ENCODE measurements at places on chromosomes 3 and 15.
A peak's percentile ranks its signal among the peaks of the same experiment; 100 is the strongest.

DNA sequence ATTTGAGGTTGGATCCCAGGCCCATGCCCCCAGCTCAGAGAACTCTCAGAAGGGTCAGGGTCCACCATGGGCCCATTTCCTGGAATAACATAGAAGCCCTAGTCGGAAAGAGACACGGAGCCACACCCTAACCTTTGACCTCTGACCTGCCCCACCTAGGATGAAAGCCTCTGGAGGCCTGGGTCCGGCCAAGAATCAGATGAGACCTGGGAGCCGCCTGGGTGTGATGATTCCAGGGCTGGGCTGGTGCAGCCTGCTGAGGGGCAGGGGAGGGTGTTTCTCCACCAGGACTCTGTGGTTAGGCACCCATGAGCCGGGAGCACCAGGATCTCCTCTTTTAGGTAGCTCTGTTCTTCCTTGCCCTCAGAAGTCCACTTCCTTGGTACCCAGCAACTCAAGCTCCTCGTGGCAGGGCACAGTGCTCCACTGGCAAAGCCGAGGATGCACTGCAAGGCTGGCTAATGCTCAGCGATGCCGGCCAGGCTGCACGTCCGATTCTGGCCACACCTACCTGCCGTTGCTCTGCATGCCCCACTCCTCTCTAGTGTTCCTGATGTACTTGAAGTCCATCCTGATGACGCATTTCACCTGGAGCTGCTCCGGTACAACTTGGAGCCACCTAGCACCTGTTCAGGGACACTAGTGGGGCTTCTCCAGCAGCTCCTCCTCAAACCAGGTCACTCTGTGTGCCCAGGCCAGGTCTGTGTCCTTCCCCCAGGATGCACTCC, 57.4 kb downstream of the ZNF445 start:
- DNase-seq = no peak

DNA sequence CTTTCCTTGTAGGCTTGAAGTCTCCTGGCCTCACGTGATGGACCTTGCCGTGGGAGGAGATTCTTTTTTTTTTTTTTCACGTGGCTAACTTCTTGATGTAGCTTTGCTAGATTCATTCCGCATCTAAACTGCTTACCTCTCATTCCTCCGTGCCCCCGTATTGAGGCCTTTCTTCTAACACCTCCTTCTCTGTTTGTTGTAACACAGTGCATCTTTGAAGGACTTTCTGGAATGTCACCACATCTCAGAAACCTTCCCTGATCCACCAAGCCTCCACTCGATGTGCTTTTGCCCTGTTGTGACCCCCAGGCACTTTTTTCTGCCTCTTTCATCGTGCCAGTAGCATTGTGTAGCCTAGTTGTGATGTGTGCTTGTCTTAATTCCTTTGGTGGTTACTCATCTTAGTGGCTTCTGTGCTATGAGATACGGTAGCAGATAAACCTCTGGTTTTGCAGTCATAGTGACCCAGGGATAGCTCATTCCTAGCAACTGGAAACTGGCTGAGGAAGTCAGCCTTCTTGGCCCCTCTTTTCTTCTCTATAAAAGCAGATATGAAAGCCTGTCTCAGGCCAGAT, 1.6 kb upstream of the BNC1 start:
- DNase-seq = peak; percentile 78

GRCh38 chr15:60486742-60487141, 7.8 kb upstream of the ICE2 start:
- DNase-seq = no peak

GRCh38 chr3:157861076-157861765, 245.0 kb downstream of the SHOX2 start:
- no peak for DNase-seq

DNA sequence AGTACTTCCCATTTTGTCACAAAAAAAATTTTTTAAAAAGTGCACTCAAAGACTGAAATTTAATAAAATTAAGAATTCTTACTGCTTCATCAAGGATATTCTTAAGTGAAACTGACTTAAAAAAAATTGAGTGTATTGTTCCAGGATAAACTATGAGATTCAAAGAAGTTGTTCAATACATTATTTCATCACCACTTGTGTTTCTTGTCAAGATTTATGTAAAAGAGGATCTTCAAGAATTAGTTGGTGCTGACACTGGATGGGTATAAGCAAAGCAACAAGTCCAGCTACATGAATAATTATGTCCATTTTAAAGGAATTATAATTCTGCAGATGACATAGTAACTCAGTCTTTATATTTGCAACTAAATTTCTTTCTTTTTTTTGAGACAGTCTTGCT, 4.3 kb upstream of the AP4E1 start:
- DNase-seq = no peak

- DNase-seq = no peak
Observed at GRCh38 chr3:71831599-71831998, 46.7 kb upstream of the PROK2 start.

- peak; percentile 22 for DNase-seq
Observed at GRCh38 chr3:147655236-147655635, 246.1 kb downstream of the ZIC1 start.

- peak; percentile 67 for DNase-seq
Observed at GRCh38 chr3:46500656-46501635, 3.2 kb downstream of the RTP3 start.

GRCh38 chr3:10848261-10848660, 32.2 kb downstream of the SLC6A11 start:
- DNase-seq = no peak

DNA sequence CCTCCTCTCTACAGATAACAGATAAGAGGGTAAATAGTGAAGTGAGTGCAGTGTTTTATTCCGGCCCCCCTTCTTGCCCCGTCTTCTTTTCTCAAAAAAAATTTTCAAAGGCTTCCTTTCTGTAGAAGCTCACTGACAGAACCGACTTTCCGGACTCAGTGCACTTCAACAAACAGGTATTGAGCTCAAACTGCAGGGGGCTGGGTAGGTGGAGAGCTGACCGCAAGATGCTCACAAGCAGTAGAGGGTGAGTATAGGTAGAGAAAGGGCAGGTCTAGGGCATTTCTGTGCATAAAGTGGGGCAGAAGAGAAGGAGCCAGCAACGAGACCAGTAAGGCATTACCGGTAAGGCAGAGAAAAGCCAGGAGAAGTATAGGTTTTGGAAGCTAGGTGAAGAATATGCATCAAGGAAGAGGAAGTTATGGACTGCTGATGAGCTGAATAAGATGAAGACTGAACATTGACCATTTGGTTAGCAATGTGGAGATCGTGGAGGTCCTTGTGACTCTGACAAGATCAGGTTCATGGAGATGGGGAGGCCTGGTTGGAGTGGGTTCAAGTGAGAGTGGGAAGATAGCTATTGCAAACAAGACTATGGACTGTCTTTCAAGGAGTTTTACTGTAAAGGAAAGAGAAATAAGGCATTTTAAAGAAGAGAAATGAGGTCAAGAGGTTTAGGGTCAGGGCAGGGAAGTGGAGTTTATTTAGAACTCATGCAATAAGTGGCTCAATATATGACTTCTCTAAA, 97.4 kb downstream of the ST6GAL1 start:
- no peak for DNase-seq

- peak; percentile 100 for DNase-seq
Observed at GRCh38 chr15:36428102-36428845, 151.2 kb upstream of the CDIN1 start.

DNA sequence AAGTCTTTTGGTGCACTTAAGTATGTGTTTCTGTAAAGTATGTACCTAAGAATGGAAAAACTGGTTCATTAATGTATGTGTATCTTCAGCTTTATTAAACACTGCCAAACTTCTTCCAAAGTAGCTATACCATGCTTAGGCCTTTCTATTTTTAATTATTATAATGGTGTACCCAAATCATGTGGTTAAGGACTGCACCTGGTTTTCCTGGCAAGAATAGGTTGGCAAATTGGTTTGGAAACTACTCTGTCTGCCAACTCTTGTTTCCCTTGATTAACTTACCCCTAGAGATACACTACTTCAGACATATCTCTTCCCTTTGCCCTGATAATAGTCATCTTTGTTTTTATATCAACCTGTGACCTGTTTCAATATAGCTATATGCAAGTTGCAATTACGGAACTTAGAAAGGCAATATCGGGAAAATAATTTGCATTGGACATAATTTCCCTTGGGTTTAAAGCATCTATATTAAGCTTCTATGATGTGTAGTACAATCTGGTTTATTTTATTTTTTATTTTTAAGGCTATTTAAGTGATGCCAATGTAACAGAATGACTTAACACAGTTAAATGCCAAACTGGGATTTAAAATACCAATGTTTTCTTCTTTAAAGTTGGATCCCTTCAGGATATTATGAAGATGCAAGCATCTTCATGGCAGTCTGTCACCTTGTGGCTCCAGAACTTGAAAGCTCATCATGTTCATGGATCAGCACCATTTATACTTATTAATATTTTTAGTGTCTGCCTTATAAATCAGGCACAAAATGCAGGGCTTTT, 40.6 kb upstream of the TMEM108 start:
- no peak for DNase-seq

GRCh38 chr3:188635258-188636042, 481.5 kb downstream of the LPP start:
- no peak for DNase-seq

DNA sequence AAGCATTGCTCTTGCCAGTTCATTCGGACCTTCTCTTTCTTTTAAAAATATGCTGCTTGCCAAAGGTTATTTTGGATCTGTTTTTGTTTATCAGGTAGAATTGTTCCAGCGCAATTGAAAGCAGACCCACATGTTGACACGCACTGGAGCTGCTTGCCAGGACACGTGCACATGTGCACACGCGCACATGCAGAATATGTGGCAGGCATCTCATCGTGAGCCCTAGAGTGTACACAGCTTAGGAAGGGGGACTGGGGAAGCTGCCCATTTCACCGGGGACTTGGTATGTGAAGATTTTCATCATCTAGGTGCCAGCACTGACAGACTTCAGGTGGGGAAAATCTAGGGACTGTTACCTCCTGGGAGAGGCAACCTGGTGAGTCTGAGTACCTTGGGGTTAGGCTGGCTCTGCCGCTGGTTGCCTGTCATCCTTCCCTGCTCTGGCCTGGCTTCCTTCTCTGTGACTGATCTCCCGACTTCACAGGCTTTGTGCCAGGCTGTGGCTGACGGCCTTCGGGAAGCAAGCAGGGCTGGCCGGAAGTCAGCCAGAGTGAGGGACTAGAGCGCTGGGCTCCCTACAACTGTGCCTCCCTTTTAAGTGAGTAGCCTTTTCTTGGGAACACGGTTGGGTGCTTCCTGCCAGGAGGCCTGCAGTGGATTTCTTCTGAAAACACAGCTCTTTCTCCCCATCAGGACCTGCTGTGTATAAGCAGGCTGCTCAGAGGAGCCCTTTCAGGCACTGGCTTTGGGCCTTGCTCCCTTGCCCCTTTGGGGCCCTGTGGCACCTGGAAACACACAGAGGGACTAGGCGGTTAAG, 129.3 kb downstream of the EEFSEC start:
- no peak for DNase-seq

DNA sequence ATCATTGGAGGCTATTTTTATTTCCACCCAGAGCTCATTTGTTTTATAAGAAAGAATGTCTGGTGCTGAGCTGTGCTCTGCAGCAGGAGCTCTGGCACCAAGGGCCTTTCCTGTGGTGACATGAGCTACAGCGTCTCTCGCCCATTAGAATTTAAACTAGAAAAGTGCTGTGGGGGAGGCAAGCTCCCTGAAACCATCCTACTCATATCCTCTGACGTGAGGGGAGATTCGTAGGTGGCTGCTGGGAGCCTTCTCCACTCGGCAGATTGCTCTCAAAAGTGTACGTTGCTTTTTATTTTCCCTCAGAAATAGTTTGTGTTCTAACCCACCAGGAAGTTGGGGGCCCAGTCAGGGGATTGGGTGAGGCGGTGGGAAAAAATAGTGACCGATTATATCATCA, 76.3 kb upstream of the ARHGEF3 start:
- no peak for DNase-seq

DNA sequence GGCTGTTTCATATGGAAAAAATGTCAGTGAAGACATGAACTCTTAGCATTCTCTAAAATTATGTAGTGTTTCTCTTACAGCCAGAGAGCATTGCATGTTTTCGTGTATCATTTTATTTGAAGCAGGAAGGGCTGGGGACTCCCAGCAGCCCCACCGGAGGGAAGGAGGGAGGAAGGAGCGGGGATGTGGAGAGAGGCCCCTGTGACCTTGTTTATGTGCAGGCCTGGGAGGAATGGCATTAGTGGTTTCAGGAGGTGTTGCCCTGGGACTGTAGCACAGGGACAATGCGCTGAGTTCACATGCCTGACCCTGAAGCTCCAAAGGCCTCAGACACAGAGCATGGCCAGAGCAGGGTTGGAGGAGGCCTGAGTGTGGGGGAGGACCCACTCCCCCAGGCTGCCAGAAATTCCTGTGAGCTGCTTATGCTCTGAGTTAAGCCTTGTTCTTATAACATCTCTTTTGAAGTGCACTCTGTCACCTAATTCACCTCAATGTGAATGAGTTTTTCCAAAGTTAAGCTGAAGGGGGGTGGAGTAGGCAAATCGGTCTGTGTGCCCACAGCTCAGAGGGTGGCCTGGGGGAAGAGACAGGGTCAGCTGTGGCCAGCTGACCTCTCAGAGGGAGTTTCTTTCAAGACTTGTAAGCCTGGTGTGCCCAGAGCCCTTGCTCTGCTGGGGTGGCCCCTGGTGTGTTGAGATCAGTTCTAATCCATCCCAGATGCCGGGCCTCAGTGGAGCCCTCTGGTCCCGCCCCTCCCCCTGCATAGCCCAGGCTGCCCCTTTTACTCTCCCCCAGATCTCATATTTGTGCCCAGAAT, 3.9 kb upstream of the RNU6-1 start:
- no peak for DNase-seq

DNA sequence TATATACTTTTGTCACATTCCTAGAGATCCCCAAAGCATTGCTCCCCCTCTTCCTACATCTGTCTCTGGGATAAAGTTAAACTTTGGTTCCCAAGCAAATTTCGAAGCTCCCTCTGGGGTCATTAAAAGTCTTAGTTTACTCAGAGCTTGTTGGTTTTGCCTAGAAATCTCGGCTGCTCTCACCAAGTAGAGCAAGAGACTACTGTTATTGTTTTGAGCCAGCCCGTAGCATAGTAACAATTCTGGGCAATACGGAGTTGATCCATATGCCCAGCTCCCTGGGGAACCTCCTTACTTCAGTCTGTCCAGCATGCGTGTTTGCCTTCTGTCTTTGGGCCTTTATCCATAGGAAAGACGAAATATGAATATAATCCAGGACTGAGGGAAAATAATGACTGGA, 10.0 kb upstream of the P3H2 start:
- no peak for DNase-seq

DNA sequence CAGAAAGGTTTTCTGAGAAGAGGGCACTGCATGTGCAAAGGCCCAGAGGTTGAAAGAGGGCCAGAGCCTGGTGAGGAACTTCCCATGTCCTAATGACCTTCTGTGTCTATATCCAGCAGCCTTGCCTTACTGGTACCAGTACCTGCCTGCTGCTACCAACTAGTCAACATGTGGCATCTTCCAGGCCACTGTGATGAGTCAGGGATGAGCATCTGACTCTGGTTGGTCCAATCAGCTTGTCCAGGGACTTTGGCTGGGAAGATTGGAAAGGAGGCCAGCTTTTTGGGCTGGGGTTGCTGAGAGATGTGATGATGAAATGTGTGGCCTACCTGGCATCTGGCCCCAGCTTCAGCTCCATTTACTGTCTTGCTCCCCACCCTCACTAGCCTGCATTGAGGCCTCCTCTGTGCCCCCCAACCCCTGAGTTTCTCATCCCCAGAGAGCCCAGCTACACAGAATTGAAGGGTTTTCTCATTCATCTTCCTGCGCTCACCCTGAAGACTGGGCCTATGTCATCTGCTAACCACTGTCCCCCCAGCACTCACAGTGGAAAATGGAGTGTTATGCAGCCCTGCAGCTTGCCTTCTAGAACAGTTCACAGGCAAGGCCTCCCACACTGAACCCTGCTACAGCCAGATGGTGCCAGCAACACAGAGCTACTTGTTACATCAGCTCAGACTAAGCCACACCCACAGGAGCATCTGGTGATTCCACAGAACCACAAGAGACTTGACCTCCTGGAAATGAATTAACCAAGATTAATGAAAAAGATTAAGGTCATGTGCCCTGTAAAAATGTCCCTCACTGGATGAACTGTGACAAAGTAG, 1.3 kb upstream of the TWF2 start:
- DNase-seq = peak; percentile 94
